Nasal cavity respiratory epithelium epithelial cell of viscerocranial mucosa (primary cell): ENCODE measurements at places on chromosomes 6 and 20. TPM values are rescaled to one million over a fixed set of nuclear protein-coding genes. Genes with fewer than 3 reads are reported as not detected.

BPIFB2 gene
- total RNA-seq: not detected in 2 replicates

TTPAL gene
- total RNA-seq: 15.7 and 27.3 TPM in 2 replicates

KCNQ5 gene
- 3.0 and 3.8 TPM in 2 replicates for total RNA-seq

RAMACL gene
- 0.68 and 2.6 TPM in 2 replicates for total RNA-seq

RHAG gene
- total RNA-seq: not detected in 2 replicates
